ENCODE measurements at places on chromosomes 5 and 9.

DNA sequence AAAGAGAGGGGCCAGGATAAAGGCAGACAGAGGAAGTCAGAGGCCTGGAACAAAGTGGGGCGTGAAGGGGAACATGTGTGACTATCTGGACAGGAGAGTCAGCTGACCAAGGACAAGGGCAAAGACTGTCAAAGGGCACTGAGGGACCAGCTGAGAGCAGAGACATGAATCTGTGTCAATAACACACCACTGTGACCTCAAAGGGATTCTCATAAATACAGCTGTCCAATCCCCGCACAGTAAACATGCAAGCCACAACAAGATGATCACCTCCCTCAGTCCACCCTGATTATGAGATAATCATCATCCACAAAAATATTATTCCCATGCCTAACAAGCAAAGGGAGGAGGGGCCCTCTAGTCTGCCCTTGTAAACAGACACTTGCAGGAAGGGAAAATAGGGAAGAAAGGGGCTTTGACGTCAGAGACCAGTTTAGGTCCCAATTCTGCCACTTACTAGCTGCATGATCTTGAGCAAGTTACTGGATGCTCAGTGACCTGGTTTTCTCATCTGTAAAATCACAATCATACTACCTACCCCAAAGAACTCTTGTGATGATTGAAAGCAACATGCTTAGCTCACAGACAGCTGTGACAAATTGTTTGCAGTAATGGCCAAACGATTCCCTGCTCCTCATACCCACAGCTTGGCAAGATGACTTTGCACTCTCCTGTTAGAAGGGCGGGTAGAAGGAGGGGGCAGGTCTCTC is 41.8 kb downstream of the RAPGEF1 start:
- no peak for DNase-seq

DNA sequence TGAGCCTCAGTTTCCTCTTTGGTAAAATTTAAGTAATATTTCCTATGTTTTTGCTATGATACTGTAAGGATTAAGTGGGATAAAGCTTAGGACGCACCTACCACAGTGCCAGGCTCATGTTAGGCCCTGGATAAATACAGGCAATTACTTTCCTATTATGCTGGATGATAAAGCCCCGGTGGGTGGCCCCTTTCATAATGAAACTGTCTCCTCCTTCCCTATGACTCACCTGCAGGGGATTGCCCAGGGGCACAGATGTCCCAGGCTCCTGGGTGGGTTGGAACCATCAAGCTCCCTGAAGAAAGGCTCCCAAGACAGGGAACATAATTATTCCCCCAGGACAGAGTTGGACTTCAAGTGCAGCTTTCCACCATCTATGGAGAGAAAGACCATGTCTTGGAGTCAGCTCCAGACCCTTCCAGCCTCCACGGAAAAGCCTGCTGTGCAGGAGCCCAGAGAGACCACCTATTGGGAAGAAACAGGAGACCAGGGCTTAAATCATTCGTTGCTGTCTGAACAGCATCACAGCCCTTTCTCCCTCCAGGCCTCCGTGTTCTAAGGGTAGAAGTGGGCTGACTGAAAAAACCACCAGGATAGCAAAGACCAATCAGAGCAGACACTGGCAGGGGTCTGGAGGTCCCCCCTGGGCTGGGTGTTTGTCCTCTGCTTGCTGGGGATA is 43.2 kb upstream of the FOXE1 start:
- no peak for DNase-seq

- no peak for DNase-seq
Measured at GRCh38 chr9:113504725-113505590, 41.4 kb downstream of the RGS3 start.

GRCh38 chr5:177290816-177291596 is 12.5 kb downstream of the RAB24 start:
- no peak for DNase-seq

- DNase-seq: no peak
Measured at GRCh38 chr9:9538356-9538755, 1074.4 kb downstream of the PTPRD start.

- DNase-seq: no peak
Measured at GRCh38 chr9:127924736-127925444, 5.7 kb downstream of the PIP5KL1 start.

DNA sequence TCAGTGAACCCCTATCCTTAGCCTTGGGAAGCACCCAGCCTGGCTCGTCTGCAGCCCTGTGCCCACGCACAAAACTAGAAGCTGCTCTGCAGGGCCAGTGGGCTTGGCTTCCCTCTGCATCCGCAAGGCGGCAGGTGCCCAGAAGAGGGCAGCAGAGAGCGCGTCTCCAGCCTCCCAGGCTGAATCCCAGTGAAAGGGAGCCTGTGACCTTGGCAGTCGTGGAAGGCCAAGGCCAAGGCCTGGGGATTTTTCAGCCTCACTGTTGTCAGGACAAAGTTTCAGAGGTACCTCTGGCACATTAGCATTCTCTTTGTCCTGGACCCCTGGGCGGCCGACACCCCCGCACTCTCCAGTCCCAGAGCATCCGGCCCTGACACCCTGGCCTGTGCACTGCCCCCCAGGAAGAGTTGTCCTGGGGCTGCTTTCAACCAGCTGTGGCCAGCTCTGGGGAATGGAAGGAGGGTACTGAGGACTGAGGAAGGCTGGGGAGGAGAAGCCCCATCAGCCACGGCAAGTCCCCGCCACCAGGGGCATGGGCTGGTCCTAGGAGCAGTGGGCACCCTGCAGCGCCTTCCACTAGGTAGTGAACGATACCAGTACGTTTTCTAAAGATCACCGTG is 63.6 kb upstream of the IL17B start:
- peak; percentile 44 for DNase-seq

DNA sequence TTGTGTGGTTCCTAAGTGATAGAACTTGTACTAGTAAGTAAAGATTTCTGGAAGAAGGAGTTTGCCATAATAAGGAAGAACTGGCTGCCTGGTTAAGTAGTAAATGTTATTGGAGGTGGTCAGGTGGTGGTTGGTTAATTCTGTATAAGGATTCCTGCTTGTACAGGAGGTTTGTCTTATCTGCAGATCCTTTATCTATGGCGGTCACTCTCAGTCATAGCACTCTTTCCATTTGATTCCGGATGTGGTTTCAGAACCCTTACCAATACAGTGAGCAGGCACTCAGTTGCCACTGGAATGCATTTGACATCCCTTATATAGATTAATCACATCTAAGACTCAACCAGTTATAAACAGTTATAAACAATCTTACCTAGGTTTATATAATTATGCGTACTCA is 50.3 kb downstream of the RAD50 start:
- no peak for DNase-seq

DNA sequence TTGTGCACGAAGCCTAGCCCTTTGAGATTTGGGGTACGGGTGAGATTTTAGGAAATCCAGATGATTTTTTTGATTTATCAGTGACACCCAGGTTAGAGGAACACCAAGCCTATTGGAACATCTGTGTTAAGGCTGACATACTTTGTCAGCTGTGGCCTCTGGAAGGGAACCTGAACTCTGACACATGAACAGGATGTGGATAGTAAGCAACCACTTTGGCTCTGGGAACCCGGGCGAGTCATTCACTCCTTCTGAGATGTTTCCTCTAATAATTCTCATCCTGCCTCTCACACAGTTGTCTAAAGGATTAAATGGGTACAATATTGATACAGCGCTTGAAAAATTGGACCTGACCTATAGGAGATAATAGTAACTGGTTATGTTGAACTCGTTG is 67.8 kb downstream of the FGF1 start:
- DNase-seq: no peak

DNA sequence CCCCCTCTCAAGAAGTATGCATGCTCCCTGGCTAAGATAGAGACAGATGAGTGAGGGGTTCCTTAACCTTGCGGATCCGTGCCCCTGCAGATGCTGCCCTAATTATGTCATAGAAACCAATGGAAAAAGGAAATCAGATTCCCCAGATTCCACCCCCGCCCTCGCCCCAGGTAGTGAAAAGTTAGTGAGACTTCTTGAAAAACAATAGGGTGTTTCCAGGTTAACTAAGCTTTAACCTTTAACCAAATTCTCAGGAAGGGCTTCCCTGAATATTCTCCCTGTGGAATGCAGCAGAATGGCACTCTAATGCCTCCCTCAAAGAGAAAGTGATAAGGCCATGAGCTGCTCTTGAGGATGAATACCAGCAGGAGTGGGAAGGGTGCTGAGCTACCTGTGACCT is 116.0 kb upstream of the RANBP3L start:
- no peak for DNase-seq

GRCh38 chr5:149267241-149267973 is 4.3 kb upstream of the AFAP1L1 start:
- DNase-seq: no peak

DNA sequence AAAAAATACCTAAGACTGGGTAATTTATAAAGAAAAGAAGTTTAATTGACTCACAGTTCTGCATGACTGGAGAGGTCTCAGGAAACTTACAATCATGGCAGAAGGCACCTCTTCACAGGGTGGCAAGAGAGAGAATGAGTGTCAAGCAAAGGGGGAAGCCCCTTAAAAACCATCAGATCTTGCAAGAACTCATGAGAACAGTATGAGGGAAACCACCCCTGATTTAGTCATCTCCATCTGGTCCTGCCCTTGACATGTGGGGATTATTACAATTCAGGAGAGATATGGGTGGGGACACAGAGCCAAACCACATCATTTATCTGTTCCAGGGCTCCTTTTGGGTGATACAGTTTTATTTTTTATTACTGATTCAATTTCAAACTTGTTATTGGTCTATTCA is 23.2 kb upstream of the ADAMTS16 start:
- DNase-seq: no peak

DNA sequence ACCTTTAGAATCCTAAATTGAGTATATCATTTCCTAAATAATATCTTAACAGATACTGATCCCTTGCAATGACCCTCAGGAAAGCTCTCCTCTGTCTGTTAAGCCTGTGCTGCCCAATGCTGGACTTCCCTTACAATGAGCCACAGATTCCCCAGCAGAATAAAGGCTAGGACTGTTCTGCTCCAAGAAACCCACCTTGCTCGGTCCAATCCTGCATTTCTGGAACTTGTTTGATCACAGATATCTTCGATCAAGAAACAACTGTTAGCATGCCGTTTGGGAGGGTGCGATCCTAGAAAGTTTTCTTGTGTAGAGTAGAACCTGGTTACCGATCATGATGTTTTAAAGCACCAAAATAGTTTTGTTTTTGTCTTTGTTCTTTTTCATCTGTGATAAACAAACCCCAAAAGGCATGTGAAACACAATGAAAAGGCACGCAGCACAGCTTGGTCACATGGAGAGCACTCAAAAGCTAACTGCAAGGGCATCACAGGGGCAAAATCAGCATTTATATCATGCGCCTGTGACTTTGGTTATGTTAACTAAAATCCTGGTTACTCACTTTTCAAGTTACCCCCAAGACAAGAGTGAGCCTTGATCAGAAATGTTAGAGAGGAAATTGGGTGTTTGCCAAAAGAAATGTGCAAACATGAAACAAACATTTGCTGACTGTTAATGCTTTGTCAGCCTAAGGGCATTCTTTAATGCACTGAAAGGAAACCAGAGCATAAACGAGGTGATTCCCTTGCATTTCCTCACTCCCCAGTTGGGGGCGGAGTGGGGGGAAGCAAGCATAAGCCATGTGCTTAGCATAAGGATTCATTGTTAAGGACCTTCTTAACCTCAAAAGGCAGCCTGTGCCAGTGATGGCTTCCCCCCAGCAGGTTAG is 61.9 kb upstream of the ADAMTS16 start:
- DNase-seq: no peak

GRCh38 chr9:7209016-7209715 is 451.4 kb downstream of the KDM4C start:
- DNase-seq: no peak

GRCh38 chr5:67118050-67118620 is 78.5 kb downstream of the CD180 start:
- no peak for DNase-seq

DNA sequence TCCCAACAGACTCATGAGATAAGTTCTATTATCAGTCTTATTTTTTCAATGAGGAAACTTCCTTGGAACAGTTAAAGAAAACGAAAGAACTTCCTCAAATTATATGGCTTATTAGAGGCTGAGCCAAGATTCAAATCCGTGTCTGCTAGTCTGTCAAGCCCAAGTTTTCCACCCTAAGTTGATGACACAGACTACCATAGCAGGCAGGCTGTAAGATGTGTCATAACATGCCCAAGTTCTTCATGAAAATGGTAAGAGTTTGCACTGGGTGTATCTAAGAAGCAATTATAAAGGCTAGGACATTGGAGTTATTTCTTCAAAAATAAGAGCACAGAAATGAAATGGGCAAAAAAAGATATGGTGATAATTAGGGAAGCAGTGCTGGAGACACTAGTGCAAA is 634.5 kb downstream of the BRINP1 start:
- DNase-seq: no peak

GRCh38 chr5:173926359-173926758 is 38.2 kb downstream of the CPEB4 start:
- no peak for DNase-seq

DNA sequence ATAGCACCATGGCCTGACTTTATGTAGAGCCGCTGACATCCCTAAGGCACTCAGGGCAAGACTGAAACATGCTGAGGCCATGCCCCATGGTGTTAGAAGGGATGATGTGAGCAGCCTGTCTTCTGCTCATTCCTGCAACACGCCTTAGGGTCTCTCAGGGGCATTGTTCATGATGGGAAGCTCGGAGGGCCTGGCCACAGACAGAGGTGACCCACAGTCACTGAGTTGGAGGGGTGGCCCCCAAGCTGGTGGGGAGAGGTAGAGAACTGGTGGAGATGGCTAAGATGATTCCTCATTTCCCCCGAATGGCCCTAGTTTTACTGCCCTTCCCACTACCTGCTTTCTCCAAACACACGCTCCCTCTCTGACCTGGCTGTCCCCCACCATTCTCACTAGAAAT is 135.2 kb downstream of the BARX1 start:
- no peak for DNase-seq

- no peak for DNase-seq
Measured at GRCh38 chr5:170429014-170429413, 39.8 kb upstream of the KCNMB1 start.

- no peak for DNase-seq
Measured at GRCh38 chr9:127850286-127850830, 4.1 kb downstream of the ENG start.

- DNase-seq: no peak
Measured at GRCh38 chr5:43036856-43037635, 3.1 kb downstream of the ANXA2R start.

Measured in NCI-H774 (cell line).